ENCODE measurements at places on chromosomes 2 and 18.

- no peak for DNase-seq
Observed at GRCh38 chr2:164826293-164827243, 15.1 kb downstream of the COBLL1 start.

DNA sequence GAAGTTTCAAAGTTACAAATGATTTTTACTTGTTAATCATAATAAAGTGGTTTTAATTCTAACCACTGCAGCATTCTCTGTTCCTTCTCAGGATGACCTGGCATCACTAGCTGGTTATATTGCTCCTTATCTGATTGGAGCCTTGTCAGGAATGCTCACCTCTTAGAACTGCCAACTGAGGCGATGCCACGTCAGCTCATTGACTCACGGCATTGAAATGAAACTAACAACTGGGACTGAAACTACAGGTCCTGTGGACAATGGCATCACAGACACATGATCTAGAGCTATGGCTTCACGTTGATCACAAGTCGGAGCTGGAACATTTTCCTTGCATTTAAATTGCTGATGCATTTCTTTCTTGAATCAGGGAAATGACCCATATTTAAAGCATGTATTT is 54.9 kb upstream of the MAP2 start:
- no peak for DNase-seq

- peak; percentile 45 for DNase-seq
Observed at GRCh38 chr2:156320486-156321098, 11.9 kb downstream of the NR4A2 start.

GRCh38 chr18:21289827-21290226 is 47.8 kb downstream of the GREB1L start:
- DNase-seq = no peak

DNA sequence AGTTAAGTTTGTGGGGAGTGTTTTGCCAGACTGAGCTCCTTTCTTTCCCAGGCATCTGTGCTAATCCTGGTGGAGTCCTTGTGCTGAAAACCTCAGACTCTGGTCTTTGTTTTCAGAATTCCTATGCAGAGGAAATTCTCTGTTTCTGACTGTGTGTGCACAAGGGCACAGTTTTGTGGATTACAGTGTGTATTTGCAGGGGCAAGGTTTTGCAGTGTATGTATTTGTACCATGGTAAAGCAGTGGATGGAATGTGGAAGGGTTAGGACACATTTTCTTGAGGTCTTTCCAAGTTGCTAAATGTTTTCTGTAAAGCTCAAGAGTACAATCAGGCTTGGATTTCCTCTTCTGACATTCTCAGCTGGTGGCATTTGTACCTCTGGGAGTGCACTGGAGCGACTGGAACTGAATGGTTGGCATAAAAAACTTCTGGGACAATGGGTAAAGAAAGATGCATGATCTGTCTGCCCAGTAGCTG is 139.5 kb upstream of the RND3 start:
- DNase-seq = no peak

GRCh38 chr2:158127380-158127804 is 25.7 kb downstream of the UPP2 start:
- DNase-seq = no peak

DNA sequence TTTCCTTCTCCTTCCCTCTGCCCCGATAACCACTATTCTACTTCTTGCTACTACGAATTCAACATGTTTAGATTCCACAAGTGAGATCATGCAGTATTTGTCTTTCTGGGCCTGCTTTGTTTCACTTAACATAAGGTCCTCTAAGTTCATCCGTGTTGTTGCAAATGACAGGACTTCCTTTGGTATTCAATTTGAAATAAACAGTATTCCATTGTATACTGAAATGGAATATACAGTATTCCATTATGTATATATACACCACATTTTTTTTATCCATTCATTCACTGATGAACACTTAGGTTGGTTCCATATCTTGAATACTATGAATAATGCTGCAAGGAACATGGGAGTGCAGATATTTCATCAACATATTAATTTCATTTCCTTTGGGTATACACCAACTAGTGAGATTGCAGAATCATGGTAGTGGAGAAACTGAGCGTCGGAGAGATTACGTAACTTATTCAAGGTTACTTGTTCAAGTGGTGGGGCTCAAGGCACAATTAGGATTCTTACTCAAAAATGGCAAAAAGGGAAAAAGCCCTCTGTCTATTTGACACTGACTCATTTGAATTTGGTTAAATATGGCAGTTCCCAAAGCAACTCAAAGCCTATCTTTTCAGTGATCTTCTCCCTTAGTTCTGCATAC is 85.1 kb downstream of the CHN1 start:
- DNase-seq = no peak

- no peak for DNase-seq
Observed at GRCh38 chr2:29462293-29462692, 347.1 kb downstream of the CLIP4 start.

DNA sequence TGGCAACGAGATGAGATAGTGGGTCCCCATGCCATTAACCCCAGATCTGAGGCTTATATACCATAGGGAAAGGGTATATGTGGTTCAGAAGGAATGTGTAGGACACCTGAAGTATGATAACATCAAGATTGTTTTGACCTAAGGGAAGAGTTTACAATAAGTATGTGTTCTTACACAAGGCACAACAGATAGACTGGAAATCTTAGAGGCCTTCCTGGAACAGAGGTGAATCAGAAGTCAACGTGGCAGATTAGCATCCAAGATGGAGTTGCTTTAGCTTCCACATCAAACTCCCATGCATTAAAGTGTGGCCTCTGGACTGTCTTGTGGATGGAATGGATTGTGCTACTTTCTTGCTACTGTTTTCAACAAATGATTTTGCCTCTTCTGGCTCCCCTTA is 116.6 kb upstream of the NT5C1B start:
- DNase-seq = no peak

GRCh38 chr18:22257022-22257543 is 87.7 kb downstream of the GATA6 start:
- no peak for DNase-seq

- no peak for DNase-seq
Observed at GRCh38 chr18:3720818-3721545, 271.0 kb downstream of the TGIF1 start.

GRCh38 chr2:54546923-54547720 is 91.0 kb downstream of the SPTBN1 start:
- no peak for DNase-seq

DNA sequence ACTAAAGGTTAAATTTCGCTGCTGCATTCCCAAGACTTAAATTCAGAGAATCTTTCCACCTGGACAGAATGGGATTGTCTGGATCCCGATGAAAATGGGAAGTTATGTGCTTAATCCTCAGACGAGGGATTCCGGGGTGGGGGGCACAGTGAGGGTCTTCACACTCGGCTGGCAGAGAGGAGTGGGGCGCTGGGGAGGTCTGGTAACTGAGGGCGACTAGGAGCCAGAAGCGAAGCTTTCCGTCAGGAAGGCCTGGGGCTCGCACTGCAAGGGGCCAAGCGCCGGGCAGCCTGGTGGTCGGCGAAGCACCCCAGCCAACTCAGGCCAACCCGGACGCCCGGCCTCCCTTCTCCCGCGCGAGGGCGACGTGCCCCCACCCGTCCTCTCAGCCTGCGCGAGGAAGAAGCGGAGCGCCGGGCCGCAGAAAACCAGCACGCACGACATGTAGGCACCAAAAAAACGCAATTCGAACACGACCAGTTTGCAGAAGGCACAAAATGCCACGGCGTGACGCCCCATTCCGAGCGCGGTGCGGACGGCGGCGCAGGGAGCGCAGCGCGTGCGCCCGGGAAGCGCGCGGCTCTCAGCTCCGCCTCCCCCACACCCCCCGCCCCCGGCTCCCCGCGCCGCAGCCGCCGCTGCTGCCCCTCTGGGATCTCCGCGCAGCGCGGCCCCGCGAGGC is 188.1 kb downstream of the ZEB2 start:
- DNase-seq = no peak

- DNase-seq = no peak
Observed at GRCh38 chr2:9744256-9745004, 98.8 kb upstream of the TAF1B start.
